ENCODE measurements at places on chromosomes 3 and 15. TPM values are rescaled to one million over a fixed set of nuclear protein-coding genes. Genes with fewer than 3 reads are reported as not detected.
A peak's percentile ranks its signal among the peaks of the same experiment; 100 is the strongest.

NEDD4 gene
- total RNA-seq: 33.9 TPM

GRCh38 chr15:68192117-68192516 is 13.0 kb downstream of the CALML4 start:
- H3K36me3 ChIP-seq: peaks cover 33% of the 10 kb centered on the region
- peak overlapping the region; percentile 5 for H3K4me3 ChIP-seq
- no peak for DNase-seq
- peaks cover 6% of the 10 kb centered on the region for H3K4me1 ChIP-seq
- H3K27me3 ChIP-seq: peaks cover 5% of the 10 kb centered on the region

GRCh38 chr3:128489927-128490649 is 2.9 kb downstream of the GATA2 start:
- H3K36me3 ChIP-seq: peaks cover 15% of the 10 kb centered on the region
- peak overlapping the region; percentile 57 for H3K27ac ChIP-seq
- DNase-seq: peak; percentile 61
- peak overlapping the region; percentile 87 for H3K4me3 ChIP-seq

DNA sequence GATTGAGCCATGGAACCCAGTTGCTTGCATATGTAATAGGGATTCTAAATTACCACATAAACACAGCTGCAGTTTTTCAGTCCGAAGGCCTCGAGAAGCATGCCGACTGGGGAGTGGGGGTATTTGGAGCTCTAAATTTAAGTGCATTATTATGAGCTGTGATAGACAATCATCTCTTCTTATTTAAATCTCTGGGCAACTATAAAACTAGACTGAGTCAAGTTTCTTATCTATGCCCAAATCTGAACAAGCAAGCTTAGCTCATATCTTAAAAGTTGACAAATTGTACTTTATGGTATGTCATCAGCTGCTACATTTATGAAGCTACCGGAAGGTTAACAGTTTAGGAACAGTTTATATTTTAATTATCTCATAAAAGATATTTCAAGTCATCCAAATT is 19.5 kb upstream of the THRB start:
- no peak overlapping the region for H3K4me3 ChIP-seq
- H3K36me3 ChIP-seq: no peaks in the 10 kb centered on the region
- no peak overlapping the region for H3K27ac ChIP-seq
- H3K27me3 ChIP-seq: peaks cover 2% of the 10 kb centered on the region
- peaks cover 6% of the 10 kb centered on the region for H3K4me1 ChIP-seq
- no peak for DNase-seq

- H3K27ac ChIP-seq: no peak overlapping the region
- H3K36me3 ChIP-seq: peaks cover 6% of the 10 kb centered on the region
- no peak overlapping the region for H3K4me3 ChIP-seq
- DNase-seq: peak; percentile 80
- peaks cover 14% of the 10 kb centered on the region for H3K4me1 ChIP-seq
These were observed 4.1 kb upstream of the SKOR1 start for GRCh38 chr15:67820992-67821783.

DNA sequence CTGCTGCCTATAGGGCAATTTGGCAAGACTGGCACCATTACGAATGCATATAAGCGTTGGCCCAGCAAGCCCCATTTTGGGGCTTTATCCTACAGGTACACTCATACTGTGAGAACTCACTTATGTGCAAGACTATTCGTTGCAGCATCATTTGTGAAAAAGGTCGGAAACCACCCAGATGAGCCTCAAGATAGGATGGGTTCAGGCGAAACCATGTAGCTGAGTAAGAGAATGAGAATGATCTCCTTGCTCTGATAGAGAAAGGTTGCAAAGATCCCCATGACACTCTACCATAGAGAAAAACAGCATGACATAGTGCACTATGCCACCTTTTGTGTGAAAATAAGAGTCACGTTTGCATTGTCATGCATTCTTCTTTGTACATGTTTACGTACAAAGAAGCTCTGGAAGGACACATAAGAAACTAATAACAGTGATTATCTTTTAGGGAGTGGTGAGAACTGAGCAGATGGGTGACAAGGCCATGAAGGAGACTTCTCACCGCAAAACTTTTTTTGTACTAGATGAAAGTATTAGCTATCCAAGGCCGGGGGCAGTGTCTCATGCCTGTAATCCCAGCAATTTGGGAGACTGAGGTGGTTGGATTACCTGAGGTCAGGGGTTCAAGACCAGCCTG is 50.0 kb downstream of the RHCG start:
- H3K4me1 ChIP-seq: peaks cover 5% of the 10 kb centered on the region
- H3K36me3 ChIP-seq: peaks cover 4% of the 10 kb centered on the region
- no peak for DNase-seq

- no peak overlapping the region for H3K4me3 ChIP-seq
- no peak for DNase-seq
- H3K27me3 ChIP-seq: peaks cover 42% of the 10 kb centered on the region
- no peaks in the 10 kb centered on the region for H3K4me1 ChIP-seq
- H3K36me3 ChIP-seq: peaks cover 4% of the 10 kb centered on the region
These were observed 34.1 kb upstream of the POLG start for GRCh38 chr15:89368566-89369223.

DNA sequence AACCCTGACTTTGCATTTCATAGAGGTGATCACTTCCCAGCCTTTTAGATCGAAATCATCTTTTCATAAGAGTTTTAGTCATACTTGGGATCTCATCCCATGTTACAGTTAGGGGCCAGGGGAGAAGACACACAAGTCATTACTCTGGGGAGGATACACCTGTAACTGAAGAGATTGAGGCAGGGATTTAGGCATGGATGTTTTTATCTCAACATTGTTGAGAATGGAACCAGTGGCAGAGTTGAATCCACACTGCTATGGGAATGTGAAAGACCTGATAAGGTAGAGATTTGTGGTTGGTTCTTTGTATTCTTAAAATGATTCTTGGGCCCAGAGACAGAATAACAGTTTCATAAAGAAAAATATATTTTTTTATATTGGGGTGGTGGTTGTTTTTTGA is 16.2 kb upstream of the CLEC3B start:
- peaks cover 16% of the 10 kb centered on the region for H3K4me1 ChIP-seq
- peaks cover 16% of the 10 kb centered on the region for H3K36me3 ChIP-seq
- H3K4me3 ChIP-seq: no peak overlapping the region
- peaks cover 5% of the 10 kb centered on the region for H3K27me3 ChIP-seq
- DNase-seq: no peak

TMEM45A gene
- total RNA-seq: 7.6 TPM

GPR149 gene
- total RNA-seq: not detected

GRCh38 chr3:16183601-16184270 is 9.3 kb downstream of the GALNT15 start:
- H3K36me3 ChIP-seq: no peaks in the 10 kb centered on the region
- DNase-seq: no peak
- no peaks in the 10 kb centered on the region for H3K27me3 ChIP-seq

- peaks cover 6% of the 10 kb centered on the region for H3K27me3 ChIP-seq
- H3K27ac ChIP-seq: no peak overlapping the region
- DNase-seq: no peak
- H3K4me3 ChIP-seq: no peak overlapping the region
These were observed 13.1 kb upstream of the CORO2B start for GRCh38 chr15:68565726-68566125.

RGMA gene
- 5.7 TPM for total RNA-seq

- no peak for DNase-seq
- no peak overlapping the region for H3K27ac ChIP-seq
- H3K27me3 ChIP-seq: peaks cover 3% of the 10 kb centered on the region
- H3K4me3 ChIP-seq: no peak overlapping the region
These were observed 251.8 kb upstream of the RORA start for GRCh38 chr15:61480863-61481262.

DNA sequence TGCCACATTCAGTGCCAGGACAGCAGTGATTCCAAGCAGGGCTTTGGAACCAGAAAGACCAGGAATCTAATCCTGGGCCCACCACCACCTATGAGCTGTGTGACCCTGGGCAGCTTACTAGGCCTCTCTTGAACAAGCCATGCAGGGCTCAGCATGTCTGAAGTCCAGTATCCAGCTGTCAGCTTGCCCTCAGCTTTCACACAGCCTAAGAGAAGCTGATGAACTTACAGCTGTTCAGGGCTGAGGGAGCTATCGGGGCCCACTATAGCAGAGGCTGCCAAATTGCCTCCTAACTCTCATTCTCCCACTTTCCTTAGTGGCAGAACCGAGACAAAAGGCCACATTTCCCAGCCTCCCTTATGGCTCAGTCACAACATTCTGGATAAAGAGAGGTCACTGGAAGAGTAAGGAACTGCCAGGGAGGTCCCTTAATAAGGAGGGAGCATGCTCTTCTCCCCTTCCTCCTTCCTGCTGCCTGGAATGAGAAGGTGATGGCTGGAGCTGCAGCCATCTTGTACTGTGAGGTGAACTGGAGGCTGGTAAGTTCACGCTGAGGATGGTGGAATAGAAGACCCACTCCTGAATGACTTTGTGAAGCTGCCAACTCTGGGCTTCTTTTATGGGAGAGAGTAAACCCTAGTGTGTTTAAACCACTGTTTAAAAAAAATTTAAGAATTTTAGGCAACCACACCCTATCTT is 34.5 kb downstream of the FEM1B start:
- H3K27ac ChIP-seq: no peak overlapping the region
- peaks cover 3% of the 10 kb centered on the region for H3K36me3 ChIP-seq
- H3K27me3 ChIP-seq: peaks cover 8% of the 10 kb centered on the region
- no peak overlapping the region for H3K4me3 ChIP-seq
- no peaks in the 10 kb centered on the region for H3K4me1 ChIP-seq

GRCh38 chr3:5663601-5664000 is 476.1 kb downstream of the EDEM1 start:
- H3K4me1 ChIP-seq: no peaks in the 10 kb centered on the region
- no peak overlapping the region for H3K4me3 ChIP-seq
- no peaks in the 10 kb centered on the region for H3K27me3 ChIP-seq
- H3K27ac ChIP-seq: no peak overlapping the region
- no peak for DNase-seq
- H3K36me3 ChIP-seq: peaks cover 3% of the 10 kb centered on the region

DNA sequence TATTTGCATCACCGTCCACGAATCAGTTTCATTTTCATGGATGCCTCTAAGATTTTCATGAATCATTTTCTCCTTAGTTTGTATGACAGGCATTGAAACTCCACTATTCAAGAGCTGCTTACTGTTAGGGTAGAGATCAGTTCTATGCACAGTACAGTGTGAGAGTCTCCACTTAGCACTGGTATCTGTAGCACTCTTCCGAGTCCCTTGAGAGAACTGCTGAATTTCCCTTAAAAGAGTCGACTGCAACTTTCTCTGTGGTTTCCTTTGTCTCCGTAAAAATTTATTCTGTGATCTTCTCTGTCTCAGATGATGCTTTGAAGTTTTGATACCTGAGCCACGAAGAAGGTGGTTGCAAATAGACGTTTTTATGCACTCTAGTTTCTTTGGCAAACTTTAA is 14.8 kb downstream of the GTPBP8 start:
- H3K4me1 ChIP-seq: no peaks in the 10 kb centered on the region
- peaks cover 15% of the 10 kb centered on the region for H3K36me3 ChIP-seq
- H3K27me3 ChIP-seq: no peaks in the 10 kb centered on the region
- no peak overlapping the region for H3K4me3 ChIP-seq
- H3K27ac ChIP-seq: no peak overlapping the region

DNA sequence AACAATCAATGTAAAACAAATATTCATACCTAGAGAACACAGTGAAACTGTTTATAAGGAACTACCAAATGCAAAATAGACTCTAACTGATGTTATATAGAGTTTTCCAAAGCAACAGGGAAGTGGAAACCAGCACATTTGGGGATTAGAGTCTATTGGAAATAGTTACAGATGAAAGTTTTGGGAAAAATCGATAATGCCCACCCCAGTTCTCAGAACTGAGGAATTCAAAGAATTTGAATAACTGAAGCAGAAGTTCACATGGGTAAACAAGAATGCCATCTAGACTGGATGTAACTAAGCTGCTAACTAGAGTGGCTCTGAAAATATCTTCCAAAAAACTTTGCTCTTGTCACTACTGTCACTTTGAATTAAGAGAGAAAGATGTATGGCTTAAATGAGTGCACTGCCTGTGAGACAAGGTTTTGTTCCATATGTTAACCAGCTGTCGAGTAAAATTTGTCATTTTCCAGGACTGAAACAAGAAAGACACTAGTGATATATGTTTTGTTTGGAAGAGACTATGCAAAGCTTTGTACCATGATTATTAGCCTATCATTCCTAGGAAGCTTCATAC is 9.2 kb upstream of the DENND4A start:
- no peak overlapping the region for H3K4me3 ChIP-seq
- no peak overlapping the region for H3K27ac ChIP-seq
- H3K4me1 ChIP-seq: peaks cover 7% of the 10 kb centered on the region
- no peaks in the 10 kb centered on the region for H3K36me3 ChIP-seq
- DNase-seq: no peak

GRCh38 chr3:108605028-108605427 is 15.5 kb downstream of the DZIP3 start:
- H3K27me3 ChIP-seq: no peaks in the 10 kb centered on the region
- H3K4me3 ChIP-seq: no peak overlapping the region
- H3K4me1 ChIP-seq: peaks cover 15% of the 10 kb centered on the region
- no peak for DNase-seq
- H3K36me3 ChIP-seq: no peaks in the 10 kb centered on the region

SAMD7 gene
- total RNA-seq: not detected

DNA sequence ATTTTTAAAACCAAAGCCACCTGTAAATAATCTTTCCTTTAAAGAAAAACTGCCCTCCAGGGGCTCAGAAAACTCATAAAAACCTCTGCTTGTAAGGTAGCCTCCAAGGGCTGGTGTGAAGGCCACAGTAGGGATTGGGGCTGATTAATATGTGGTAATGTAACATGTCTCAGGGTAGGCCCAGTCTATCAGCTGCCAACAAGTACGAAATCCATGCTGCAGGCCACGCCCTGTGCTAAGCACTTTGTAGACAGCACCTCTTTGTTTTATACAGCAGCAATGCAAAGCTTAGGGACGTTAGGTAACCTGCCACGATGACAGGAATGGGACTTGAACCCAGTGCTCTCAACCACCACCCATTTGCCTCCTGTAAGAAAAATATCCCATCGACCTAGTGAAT is 65.6 kb upstream of the PRICKLE2 start:
- no peak for DNase-seq
- no peak overlapping the region for H3K4me3 ChIP-seq
- H3K36me3 ChIP-seq: no peaks in the 10 kb centered on the region
- H3K27ac ChIP-seq: no peak overlapping the region
- no peaks in the 10 kb centered on the region for H3K4me1 ChIP-seq
- H3K27me3 ChIP-seq: peaks cover 3% of the 10 kb centered on the region

DUOX2 gene
- 1.2 TPM for total RNA-seq

- no peaks in the 10 kb centered on the region for H3K36me3 ChIP-seq
- DNase-seq: peak; percentile 4
- H3K4me3 ChIP-seq: no peak overlapping the region
- no peak overlapping the region for H3K27ac ChIP-seq
- no peaks in the 10 kb centered on the region for H3K27me3 ChIP-seq
These were observed 204.4 kb downstream of the OTOL1 start for GRCh38 chr3:161700998-161701397.
